ENCODE measurements at places on chromosomes 3 and 15.
A peak's percentile ranks its signal among the peaks of the same experiment; 100 is the strongest.

GRCh38 chr3:94359996-94360395 is 297.1 kb downstream of the NSUN3 start:
- DNase-seq = no peak

DNA sequence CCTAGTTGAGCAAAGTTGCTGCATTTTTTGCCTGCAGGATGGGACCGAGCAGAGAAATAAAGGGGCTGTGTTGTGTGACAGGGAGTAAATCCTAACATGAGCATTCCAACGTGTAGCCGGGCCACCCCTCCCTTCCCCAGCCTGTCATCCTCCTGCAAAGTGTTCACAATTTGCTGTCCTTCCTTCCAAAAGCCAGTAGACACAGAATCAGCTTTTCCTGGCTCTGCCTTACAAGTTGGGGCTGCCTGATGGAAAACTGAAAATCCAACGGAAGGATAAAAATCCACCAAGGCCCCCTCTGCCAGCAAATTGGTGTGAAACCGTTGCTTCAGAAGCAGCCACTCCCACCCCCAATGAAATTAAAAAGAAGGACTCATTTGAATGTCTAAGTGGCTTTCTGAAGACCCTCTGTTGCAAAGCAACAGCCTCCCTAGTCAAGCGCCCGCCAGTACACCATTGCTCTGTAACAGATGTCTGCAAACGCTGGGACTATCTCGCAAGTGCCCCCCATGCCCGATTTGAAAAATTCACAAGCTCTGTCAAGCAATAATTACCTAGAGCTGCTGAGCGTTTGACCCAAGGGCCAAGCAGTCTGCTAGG is 665 bp downstream of the FRMD4B start:
- DNase-seq = no peak

- DNase-seq = no peak
These were observed 181.3 kb downstream of the LSAMP start for GRCh38 chr3:116263842-116264545.

DNA sequence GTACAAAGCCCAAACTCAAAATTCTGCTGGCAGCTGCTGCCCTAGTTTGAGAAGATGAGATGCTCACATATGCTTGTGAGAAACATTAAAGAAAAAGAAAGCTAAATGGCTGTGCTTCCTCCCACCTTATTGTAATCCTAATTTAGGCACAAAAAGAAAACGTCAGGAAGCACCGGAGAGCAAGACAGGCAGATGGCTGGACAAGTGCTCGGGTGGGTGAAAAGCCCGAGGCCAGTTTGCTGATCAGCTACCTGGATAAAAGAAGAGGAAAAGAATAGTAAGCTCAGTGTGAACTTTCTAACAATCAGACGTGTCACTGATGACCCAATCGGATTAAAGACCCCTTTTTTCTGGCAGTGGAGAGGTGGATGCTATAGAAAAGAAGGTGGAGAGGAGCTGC is 368.0 kb upstream of the ATP10A start:
- DNase-seq = no peak

DNA sequence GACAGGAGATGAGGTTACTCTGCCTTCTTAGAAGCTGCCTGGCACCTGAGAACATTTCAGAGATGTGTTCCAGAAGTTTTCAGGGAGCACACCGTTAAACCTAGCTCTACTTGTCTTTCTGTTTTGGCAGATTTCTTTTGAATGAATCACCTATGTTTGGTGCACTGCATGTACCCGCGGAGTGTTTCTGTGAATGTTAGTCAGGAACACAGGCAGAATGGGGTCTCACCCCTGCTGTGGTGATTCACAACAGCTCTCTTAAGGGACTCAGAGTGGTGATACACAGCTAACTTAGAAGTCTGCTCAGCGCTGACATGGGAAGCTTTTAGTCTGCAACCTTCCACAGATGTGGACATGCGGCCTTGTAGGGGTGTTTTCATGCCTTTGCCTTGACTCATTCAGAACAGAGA is 24.0 kb downstream of the TSEN2 start:
- no peak for DNase-seq

DNA sequence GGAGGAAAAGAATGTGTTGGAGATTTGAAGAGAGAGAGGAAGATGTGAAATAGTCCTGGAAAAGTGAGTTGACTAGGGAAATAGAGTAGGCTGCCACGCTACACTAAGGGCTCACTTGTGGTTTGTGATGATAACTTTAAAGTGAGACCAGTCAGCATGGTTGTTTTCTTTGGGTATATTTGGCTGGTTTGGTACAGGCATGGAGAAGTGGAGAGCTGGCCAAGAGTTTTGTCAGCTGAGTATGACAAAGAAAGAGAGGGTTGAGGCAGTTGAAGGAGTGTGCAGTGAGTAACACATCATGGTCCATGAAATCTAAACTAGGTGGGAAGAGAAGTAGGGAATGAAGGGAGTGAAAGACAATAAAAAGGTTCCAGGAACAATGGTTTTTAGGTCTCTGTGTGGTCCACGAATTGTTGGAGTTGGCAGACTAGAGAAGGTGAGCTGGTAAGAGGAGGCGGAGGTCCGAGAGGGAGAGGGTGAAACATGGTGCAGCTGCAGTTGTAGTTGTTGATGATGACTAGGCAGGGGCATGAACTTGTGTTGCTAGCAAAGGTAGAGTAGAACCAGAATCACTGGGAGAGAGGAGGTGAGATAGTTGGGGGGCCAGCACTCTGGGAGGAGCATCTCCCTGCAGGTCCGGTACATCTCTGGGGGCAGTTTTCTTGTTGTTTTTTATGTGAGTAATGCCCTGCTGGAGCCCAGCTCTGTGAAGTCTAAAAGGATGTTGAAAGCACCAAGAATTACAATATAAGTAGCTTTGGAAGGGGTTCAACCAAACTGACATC is 21.0 kb downstream of the ZNF80 start:
- no peak for DNase-seq

DNA sequence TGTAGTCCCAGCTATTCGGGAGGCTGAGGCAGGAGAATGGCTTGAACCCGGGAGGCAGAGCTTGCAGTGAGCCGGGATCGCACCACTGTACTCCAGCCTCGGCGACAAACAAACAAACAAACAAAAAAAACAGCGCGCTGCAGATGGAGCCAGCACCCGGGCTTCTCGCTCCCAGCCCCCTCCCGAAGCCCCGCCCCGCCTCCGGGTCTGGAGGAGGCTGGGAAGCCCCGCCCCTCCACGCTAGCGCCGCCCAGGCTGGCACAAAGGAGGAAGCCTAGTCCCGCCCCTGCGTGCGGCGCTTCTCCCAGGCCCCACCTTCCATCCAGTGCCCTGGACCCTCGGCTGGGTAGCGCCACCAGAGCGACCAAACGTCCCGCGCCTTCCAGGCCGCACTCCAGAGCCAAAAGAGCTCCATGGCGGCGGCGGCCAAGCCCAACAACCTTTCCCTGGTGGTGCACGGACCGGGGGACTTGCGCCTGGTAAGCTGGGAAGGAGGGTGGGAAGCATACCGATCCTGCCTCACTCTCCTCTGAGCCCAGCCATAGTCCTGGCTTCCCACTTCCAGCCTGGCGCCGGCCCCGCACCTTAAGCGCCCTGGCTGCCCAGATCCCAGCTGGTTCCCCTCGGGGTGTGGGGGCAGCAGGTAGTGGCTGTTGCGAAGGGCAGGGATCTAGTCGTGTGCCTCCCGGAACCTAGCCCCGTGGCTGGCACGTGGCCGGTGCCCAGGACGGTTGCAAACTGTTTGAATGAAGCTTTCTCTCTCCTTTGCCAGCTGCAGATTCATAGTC is at the start of gene SORD:
Gene SORD, plus strand, starts transcription at position 325 of the 788 bp plus-strand sequence. Its CDS starts 89 bp downstream, at position 414.
- peak; percentile 78 for DNase-seq

DNA sequence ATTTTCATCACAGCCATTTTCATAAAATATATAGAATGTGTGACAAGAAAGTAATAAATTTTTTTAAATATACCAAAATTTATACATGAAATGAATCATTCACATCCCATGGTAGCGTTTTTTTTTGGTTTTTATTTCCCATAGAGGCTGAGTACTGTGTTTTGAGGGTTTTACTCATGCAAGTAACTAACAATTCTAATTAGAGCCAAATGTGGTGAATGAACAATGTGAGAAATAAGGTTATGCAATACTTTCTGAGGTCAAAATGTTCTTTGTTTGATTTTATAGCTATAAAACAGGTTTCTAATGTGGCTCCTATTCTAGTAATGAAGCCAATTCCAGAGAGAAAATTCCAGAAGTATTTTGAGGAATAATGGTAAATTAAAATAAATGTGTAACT is 386.8 kb downstream of the TBC1D5 start:
- no peak for DNase-seq

GRCh38 chr3:134710313-134710680 is 59.5 kb upstream of the KY start:
- DNase-seq = no peak

DNA sequence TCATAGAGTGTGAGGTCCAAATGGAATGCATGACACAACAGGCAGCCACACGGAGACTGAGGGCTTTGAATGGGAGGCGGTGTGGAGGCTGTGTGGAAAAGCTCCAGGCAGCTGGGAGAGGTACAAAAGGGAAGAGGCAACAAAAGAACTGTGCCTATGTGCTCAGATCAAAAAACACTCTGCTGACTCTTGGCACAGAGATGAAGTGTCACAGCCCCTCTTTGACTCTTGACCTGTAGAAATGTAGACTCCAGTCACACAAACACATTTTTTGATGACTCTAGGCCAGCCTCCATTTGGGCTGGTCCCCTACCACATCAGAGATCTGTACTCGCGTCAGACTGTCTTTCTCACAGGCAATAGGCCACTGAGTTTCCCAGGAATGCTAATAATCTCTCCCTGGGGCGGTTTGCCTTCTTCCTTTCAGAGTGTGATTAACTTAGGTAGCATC is 456.0 kb downstream of the TUSC7 start:
- DNase-seq = no peak

GRCh38 chr3:163384383-163384782 is 1693.9 kb downstream of the SI start:
- no peak for DNase-seq

DNA sequence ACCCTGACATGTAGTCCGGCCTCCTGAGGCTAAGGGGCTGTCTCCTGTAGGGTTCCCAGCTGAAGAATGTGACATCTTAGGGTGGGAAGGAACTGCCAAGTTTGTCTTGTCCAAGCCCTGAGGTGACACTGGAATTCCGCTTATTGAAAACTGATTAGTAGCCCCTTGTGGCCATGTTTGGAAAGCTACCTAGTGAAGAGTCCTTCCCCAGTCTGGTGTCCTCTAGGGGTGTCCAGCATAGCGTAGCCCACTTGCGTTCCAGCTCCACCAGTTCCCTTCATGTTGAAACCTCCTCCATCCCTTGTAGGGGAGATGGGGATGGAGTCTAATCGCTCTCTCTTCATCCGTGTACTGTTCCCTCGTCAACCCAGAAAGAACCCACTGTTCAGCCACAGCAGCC is 79.5 kb downstream of the CHDH start:
- DNase-seq = no peak

DNA sequence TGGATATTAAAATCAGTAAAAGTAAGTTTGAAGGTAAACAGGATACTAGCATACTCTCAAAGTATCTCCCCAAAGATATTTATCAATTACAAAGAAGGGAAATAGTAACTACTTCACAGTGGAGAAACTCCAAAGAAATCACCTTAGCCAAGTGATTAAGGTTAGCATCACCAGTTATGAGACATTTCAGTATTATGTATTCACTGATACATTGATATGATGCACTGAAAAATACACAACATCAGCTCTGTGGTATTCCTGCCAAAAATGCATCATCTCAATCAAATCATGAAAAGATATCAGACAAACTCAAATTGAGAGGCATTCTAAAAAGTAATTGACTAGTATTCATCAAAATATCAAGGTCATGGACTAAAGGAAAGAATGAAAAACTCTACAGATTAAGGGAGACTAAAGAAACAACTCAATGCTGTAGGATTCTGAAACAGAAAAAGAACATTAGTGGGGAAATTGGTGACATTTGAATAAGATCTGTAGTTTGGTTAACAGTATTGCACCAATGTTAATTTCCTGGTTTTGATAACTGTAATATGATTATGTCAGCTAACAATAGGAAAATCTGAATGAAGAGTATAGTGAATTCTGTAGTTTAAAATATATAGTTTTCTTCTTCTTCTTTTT is 215.4 kb downstream of the UACA start:
- no peak for DNase-seq

GRCh38 chr3:42696356-42697288 is 6.0 kb downstream of the HHATL start:
- no peak for DNase-seq

- DNase-seq = no peak
These were observed 674.0 kb downstream of the OTOL1 start for GRCh38 chr3:162170581-162170980.

- no peak for DNase-seq
These were observed 57.9 kb upstream of the RNU6-1 start for GRCh38 chr15:67897646-67898339.

- DNase-seq = no peak
These were observed 93.9 kb upstream of the BHLHE40 start for GRCh38 chr3:4885316-4885715.

DNA sequence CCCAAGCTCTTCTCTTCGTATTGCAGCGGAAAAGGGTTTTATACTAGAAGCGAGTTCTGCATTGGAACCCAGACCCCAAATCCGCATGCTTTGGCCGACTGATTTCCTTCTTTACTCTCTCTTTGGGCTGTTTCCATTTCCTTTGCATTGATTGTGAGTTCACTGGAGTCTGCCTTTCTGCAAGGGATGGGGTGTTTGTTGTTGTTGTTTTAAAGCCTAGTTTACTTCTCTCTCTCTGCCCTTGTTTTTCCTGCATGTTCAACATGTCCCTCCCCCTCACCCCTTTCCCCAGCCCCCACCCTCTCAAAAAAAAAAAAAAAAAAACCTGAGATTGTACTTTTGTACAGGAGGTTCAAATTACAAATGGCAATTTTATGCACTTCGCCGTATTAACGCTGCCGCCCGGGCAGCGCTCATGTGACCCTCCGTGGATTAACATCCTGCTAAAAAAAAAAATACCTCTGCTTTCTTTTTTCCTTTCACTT is 2.2 kb downstream of the NR2F2 start:
- no peak for DNase-seq

- no peak for DNase-seq
These were observed 205.9 kb downstream of the RPLP1 start for GRCh38 chr15:69658411-69658945.

- no peak for DNase-seq
These were observed 43.5 kb upstream of the UBE2E1 start for GRCh38 chr3:23762214-23762613.

- no peak for DNase-seq
These were observed 598.7 kb downstream of the IGSF11 start for GRCh38 chr3:118435851-118436350.

GRCh38 chr15:101479851-101480612 is 9.5 kb downstream of the PCSK6 start:
- DNase-seq = no peak

Data from NCI-H187 (cell line).